CD8-positive, alpha-beta memory T cell (primary cell): ENCODE measurements at places on chromosomes 7 and 10. TPM values are rescaled to one million over a fixed set of nuclear protein-coding genes. Genes with fewer than 3 reads are reported as not detected.

ZNF503 gene
- polyA plus RNA-seq: not detected

TSPAN15 gene
- polyA plus RNA-seq: 20.2 TPM

TM9SF3 gene
- 95.8 TPM for polyA plus RNA-seq

SLC29A4 gene
- 0.21 TPM for polyA plus RNA-seq

CTAGE15 gene
- 0.29 TPM for polyA plus RNA-seq

- no peak for DNase-seq
- no peaks in the 10 kb centered on the region for H3K36me3 ChIP-seq
- no peaks in the 10 kb centered on the region for H3K27me3 ChIP-seq
- no peak overlapping the region for H3K4me3 ChIP-seq
These were observed 374.6 kb downstream of the CALN1 start for GRCh38 chr7:72037516-72037915.

DNA sequence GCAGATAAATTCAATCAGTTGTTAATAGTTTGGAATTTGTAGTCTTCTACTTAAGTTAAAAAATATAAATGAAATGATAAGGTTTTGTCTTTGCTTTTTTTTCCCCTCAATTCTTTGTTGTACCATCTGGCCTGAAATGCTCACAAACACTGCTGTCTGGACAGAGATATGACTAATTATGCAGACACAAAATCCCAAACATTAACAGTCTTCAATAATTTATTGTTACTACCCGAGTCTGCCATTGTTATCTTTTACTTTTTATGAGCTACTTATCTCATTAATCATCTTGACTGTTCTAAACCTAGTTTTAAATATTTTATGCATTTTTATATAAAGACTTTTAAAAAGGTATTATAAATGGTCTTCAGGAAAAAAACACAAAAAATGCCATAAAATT lies 64.7 kb upstream of the THSD7A start:
- H3K4me1 ChIP-seq: no peaks in the 10 kb centered on the region
- H3K27me3 ChIP-seq: no peaks in the 10 kb centered on the region
- no peak for DNase-seq

- H3K27ac ChIP-seq: no peak overlapping the region
- no peaks in the 10 kb centered on the region for H3K4me1 ChIP-seq
- H3K36me3 ChIP-seq: no peaks in the 10 kb centered on the region
- peaks cover 3% of the 10 kb centered on the region for H3K27me3 ChIP-seq
These were observed 442.1 kb upstream of the C7orf33 start for GRCh38 chr7:148148456-148148855.

DNA sequence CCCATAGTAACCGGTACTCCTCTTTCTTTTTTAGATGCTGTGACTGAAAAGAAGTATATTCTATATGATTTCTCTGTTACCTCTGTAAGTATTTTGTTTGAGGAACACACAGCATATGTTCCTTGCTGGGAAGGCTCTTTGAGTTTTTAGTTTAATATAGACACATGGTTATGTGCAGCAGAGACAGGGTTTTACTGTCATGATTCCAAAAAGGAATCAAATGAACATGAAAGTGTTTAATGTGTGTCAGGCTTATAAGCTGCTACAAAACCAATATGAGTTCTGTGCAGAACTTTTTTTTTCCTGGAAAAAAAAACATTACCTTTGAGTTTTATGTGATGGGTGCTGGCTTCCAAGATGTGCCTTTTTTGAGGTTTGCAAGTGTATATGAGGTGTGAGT lies 50.4 kb downstream of the MGAM2 start:
- no peak overlapping the region for H3K4me3 ChIP-seq
- no peak overlapping the region for H3K27ac ChIP-seq
- no peak for DNase-seq
- no peaks in the 10 kb centered on the region for H3K4me1 ChIP-seq
- no peaks in the 10 kb centered on the region for H3K27me3 ChIP-seq

GRCh38 chr10:109882251-109883057 lies 40.9 kb downstream of the XPNPEP1 start:
- no peak for DNase-seq
- no peak overlapping the region for H3K4me3 ChIP-seq
- no peaks in the 10 kb centered on the region for H3K27me3 ChIP-seq
- no peak overlapping the region for H3K27ac ChIP-seq
- H3K36me3 ChIP-seq: peaks cover 36% of the 10 kb centered on the region

DNA sequence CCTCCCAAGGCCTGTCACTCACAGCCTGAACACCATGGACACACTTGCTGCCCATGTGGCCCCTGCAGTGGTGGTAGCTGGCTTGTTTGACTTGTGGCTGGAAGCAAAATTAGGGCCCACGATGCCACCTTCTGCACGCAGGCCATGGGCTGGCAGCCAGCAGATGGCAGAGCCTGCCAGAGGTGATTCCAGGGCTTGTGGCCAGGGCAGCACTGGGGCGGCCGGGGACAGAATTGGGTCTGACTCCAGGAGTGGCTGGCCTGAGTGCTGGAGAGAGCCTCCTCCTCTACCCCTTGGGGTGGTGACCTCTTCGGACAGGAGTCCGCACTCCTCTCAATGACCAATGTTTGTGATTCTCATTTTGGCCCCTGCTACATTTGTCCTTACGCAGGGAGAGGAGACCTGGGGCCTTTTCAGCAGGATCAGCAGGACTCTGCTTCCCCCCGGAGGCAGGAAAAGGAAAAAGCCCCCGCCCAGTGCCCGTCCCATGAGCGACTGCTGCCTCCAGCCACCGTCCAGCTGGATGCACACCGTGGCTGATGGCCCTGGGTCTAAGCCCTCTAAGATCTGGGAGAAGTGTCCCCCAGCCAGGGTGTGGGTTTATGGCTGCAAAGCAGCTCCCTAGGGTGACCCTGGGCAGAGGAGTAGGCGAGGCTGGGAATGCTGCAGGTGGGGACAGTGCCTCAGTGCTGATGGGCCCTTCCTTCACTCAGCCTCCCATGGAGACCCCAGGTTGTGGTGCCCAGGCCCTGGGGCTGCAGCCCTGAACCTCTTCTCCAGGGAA lies 26.5 kb downstream of the DNAJB12 start:
- peaks cover 76% of the 10 kb centered on the region for H3K4me1 ChIP-seq
- no peaks in the 10 kb centered on the region for H3K36me3 ChIP-seq
- no peaks in the 10 kb centered on the region for H3K27me3 ChIP-seq
- peak overlapping the region; percentile 28 for H3K4me3 ChIP-seq
- DNase-seq: no peak

DNA sequence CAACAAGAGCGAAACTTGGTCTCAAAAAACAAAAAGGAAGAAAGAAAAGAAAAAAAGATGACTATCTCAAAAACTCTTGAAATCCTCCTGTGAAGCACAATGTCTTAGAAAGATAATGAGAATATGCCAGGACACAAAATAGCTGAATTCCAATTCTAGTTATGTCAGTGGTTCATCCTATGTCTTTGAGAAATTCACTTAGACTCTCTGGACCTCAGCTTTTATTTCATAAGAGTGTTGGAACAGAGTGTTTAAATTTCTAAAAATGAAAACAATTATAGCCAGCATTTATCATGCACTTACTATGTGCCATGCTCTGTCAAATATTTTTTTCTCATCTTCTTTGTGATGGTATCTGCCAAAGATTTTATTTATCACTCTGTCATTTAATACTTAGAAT lies 13.3 kb upstream of the HYCC1 start:
- no peak overlapping the region for H3K27ac ChIP-seq
- H3K4me1 ChIP-seq: no peaks in the 10 kb centered on the region
- H3K27me3 ChIP-seq: no peaks in the 10 kb centered on the region
- H3K4me3 ChIP-seq: no peak overlapping the region

DNA sequence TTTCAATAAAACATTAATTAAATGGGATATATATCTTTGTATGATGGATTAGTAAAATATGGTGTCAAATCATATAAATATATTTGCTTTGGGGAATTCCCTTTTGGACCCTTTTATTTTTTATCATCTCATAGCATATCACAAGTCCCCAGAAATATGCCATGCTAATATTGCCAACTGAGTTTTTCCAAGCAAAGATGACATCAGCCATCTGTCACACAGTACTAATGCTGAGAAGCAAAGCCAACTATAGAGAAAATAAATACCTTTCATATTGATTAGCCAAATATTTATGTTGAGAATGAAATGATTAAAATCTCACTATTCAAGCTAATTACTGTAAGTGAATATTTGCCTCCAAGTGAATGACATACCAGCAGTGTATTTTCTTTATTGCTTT lies 575.3 kb downstream of the ETV1 start:
- DNase-seq: no peak
- H3K36me3 ChIP-seq: no peaks in the 10 kb centered on the region
- H3K4me3 ChIP-seq: no peak overlapping the region
- no peaks in the 10 kb centered on the region for H3K4me1 ChIP-seq
- no peaks in the 10 kb centered on the region for H3K27me3 ChIP-seq
- H3K27ac ChIP-seq: no peak overlapping the region

GRCh38 chr10:125116041-125116649 lies 44.2 kb downstream of the CTBP2 start:
- no peaks in the 10 kb centered on the region for H3K36me3 ChIP-seq
- H3K27me3 ChIP-seq: no peaks in the 10 kb centered on the region
- H3K4me1 ChIP-seq: no peaks in the 10 kb centered on the region
- no peak overlapping the region for H3K4me3 ChIP-seq
- no peak overlapping the region for H3K27ac ChIP-seq
- DNase-seq: no peak

DNA sequence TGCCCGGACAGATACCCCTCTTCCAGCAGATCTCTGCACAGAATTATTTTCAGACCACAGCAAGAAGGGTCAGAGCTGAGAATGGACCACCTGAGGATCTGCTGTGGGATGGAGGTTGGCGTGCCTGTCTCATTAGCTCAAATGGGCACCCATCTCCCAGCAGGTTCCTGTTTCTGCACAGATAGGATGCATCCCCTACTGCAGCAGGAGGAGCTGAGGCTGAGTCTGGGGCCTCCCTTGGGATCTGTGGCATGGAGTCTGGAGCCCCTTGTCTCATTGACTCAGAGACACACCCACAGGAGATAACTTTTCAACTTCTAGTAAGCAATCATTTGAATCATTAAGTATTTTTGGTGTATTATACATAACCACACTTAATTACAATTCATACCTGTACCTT lies 212.7 kb downstream of the ADK start:
- no peak overlapping the region for H3K27ac ChIP-seq
- DNase-seq: no peak
- H3K27me3 ChIP-seq: no peaks in the 10 kb centered on the region
- no peaks in the 10 kb centered on the region for H3K4me1 ChIP-seq

- H3K4me3 ChIP-seq: no peak overlapping the region
- peak overlapping the region; percentile 93 for H3K27ac ChIP-seq
- H3K27me3 ChIP-seq: no peaks in the 10 kb centered on the region
- no peak for DNase-seq
These were observed 24.4 kb downstream of the ZNF775 start for GRCh38 chr7:150403376-150404171.

DNA sequence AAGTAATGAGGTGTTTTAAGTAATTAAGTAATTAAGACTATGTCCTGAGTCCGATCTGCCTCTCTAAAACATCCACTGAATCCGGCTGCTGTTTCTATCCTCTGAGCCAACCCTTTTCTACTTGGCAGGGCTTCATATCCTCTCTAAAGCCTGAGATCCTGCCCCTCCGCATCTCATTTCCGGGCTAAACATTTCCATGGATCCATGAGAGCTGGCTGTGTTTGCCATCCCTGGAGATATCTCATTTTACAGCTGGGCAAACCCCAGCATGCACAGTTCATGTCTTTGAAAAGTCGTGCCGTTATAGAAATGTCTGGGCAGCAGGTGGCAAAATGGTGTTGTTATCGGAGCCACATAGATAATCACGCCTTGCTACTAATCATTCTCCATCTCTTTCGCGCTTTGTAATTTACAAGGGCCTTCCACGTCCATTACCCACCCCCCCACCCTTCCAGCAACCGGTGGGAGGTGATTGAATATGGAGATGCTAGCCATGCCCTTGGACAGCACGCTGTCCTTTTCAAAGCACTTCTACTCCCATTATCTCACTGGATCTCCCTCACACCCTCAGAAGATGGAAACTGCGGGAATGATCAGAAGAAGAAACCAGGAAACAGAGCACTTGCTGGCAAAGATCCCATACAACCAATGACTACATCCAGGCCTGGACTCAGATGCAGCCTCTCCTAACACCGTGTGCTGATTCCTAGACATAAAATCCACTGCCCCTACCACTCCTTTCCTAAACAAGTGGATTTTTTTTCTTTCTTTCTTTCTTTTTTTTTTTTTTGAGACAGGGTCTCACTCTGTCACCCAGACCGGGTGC lies 1189.2 kb downstream of the TYW1 start:
- no peaks in the 10 kb centered on the region for H3K27me3 ChIP-seq
- H3K4me3 ChIP-seq: no peak overlapping the region
- H3K36me3 ChIP-seq: no peaks in the 10 kb centered on the region
- H3K4me1 ChIP-seq: no peaks in the 10 kb centered on the region
- H3K27ac ChIP-seq: no peak overlapping the region
- no peak for DNase-seq

DNA sequence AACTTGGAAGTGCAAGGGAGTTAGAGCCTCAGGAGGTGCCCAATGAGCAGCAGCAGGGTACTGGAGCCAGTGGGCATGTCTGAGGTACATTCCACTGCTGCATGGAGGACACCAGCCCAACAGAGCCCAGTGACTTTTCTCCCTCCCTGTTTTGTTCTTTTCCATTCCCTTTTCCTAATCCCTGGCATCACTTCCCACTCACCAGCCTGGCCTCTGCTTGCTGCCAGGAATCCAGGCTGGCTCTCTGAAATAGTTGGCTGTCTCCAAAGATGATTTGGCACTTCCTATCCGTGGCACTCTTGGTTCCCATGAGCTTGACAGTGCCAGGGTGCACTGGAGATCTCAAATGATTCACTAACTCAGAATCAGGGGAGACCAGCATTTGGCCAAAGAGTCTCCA lies 97.7 kb upstream of the ZPBP start:
- no peak overlapping the region for H3K4me3 ChIP-seq
- H3K27ac ChIP-seq: no peak overlapping the region
- DNase-seq: no peak
- no peaks in the 10 kb centered on the region for H3K36me3 ChIP-seq
- no peaks in the 10 kb centered on the region for H3K4me1 ChIP-seq

DNA sequence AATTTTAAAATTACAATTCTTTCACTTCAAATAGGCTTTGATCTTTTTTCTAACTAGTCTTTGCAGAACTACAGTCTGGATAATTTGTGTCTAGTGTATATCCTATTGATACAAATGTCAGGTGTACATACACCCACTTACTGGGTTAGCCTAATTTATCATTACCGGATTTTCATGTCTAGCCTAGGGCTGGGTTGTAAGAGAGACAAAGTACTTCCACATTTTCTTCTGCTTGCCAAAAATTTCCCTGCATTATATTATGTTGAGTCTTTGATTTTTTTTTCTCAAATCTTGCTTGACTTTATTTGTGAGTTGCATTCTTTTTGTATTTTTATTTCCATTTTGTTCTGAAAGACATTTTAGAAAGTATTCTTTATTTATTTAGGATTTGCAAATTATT lies 284.8 kb upstream of the FZD8 start:
- no peaks in the 10 kb centered on the region for H3K36me3 ChIP-seq
- no peaks in the 10 kb centered on the region for H3K27me3 ChIP-seq
- no peak for DNase-seq
- H3K4me3 ChIP-seq: no peak overlapping the region
- no peak overlapping the region for H3K27ac ChIP-seq
